ENCODE measurements at places on chromosomes 5 and 9. TPM values are rescaled to one million over a fixed set of nuclear protein-coding genes. Genes with fewer than 3 reads are reported as not detected.

THBS4 gene
- total RNA-seq: 0.83 TPM

TAF1L gene
- total RNA-seq: not detected

SPATA31E1 gene
- not detected for total RNA-seq

DNA sequence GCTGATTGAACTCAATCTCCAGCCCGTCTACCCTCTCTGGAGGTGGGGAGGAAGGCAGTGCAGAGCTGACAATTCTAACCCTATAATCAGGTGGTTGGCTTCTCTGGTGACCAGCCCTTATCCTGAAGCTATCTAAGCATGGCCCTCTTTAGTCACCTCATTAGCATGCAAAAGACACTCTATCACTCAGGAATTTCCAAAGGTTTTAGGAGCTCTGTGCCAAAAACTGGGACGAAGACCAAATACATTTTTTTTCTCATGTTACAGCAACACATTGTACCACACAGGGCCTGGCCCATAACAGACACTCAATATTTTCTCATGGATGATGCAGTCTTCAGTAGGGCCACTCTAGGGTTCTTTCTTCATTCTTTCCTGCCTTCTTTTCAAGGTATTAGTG lies 118.8 kb upstream of the VLDLR start:
- DNase-seq: peak; percentile 35

DNA sequence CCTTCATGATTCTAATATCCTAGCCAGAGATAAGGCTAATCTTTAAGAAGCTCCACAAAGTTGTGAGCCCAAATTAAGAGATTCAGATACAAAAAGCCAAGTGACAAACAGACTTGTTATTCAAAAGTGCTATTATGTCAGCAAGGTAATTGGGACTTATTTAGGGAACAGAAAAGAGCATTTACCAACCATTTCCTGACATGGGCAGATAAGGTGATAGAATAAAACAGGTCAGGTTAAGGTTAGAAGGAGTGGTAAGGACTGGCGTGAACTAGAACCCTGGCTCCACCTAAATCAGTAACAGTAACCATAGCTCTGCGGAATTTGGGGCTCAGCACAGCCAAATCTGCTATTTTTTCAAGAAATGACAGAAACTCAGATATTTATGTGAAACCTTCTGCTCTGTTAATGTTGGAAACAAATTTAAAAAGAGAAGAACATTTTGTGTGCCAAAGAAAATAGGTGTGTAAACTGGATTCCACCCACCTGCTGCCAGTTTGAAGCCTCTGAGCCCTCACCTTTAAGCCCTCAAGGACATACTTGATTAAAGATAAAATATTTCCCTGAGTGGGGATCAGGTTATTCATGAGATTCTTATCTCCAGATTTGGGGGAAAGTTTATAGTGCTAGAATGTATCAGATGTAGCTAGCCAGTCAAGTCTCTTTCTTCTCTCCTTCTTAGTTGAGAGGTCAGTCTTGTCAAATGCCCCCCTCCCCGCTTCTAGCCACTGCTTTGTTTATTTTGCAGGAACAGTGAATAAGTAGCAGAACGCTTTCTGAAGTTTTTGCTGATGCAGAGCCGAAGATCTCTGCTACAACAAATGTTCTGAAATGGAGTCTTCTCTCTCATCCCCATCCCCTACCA lies 10.2 kb upstream of the ERMP1 start:
- DNase-seq: no peak

DNA sequence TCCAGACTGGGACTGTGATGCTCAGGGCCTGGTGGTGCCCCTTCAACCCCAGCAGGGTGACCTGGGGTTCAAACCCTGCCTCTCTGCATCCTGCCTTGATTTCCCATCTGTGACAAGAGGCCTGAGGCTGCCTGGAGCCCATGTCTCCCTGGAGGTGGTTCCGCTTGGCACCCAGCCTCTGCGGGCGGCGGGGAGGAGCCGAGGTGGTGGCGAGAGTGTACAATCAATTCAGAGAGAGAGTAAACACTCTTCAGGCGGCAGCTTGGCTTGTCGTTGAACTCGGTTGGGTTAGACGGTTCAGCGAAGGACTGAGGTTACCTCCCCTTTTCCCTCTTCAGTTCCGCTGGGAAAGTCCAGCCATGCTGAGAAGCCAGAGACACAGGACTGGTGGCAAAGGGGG lies 39.3 kb downstream of the NTNG2 start:
- DNase-seq: no peak

FOXD4L6 gene
- not detected for total RNA-seq

ZFP37 gene
- total RNA-seq: 4.4 TPM

DNA sequence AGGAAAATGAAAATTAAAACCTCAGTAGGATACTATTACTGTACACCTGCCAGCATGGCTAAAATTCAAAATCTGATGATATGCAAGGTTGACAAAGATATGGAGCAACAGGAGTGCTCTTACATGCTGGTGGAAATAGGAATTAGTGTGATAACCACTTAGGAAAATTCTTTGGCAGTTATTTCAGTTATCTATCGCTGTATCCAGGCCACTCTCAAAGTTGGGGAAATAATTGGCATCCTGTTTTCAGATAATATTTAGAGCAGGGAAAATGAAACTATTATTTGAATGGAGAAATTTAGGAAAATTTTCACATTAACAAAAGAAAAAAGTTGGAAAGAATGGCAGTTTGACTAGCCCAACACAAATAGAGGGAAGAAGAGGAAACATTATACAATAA lies 50.9 kb downstream of the KIAA1958 start:
- no peak for DNase-seq

DNA sequence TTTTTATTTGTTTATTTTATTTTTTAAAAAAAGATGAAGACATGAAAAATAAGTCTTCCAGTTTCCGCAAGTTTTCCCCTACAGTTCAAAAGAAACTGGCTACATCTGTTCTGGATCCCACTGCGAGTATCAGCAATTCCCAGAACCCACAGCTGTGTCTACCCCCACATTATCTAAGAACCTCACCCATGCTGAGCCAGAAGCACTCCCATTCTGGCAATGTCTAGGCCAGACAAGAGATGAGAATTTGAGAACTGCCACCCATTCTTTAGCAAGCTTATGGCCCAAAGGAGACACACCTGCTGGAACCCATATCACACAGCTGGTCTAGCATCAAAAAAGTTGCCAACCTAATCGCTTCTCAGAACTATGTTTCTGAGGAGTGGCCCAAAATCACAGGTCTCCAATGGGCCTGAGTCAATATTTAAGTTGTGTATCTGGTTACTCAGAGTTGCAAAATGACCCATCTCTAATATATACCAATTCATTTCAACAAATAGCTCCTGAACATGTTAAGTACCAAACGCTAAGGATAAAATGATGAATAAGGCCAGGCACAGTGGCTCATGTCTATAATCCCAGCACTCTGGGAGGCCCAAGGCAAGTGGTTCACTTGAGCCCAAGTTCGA lies 27.1 kb downstream of the MTMR12 start:
- DNase-seq: no peak

- DNase-seq: peak; percentile 19
Measured at GRCh38 chr9:123997665-123998277, 13.8 kb upstream of the LHX2 start.
